Activated CD4-positive, CD25-positive, alpha-beta regulatory T cell treated with anti-CD3 and anti-CD28 coated beads, Interleukin-2, amount 50 U/mL, for 24 hours (primary cell): ENCODE measurements at places on chromosomes 1 and 21.
A peak's percentile ranks its signal among the peaks of the same experiment; 100 is the strongest.

- no peak for ATAC-seq
Measured at GRCh38 chr1:219917851-219918466, 10.4 kb downstream of the SLC30A10 start.

- ATAC-seq, result peak; percentile 55
Measured at GRCh38 chr1:83931658-83932253, 67.2 kb downstream of the TTLL7 start.

GRCh38 chr21:36385233-36386030 is at the start of gene CHAF1B:
Gene CHAF1B (plus strand): TSS chr21:36385392. CDS start chr21:36386137, 745 bp downstream.
- peak; percentile 95 for ATAC-seq

GRCh38 chr1:157092831-157093230 is 6.8 kb downstream of the ETV3L start:
- ATAC-seq, result no peak

DNA sequence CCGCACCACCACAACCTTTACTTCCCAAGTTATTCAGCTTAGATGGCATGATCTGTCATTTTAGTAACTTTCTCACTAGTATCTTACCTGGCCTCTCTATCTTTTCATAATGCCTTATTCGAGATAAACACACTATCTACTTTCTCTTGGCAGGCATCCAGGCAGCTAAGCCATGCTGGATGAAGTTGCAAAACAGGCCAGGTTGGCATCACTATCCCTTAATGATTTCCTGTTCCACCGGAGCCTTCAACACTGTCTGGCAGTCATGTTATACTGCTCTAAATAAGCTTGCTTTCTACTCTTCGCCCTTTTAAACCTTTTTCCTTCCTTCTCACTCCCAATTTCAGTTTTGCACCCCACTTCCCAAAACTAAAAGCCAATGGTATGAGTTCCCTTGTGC is 12.0 kb upstream of the KCNH1 start:
- no peak for ATAC-seq

GRCh38 chr1:235649368-235650163 is at the start of gene GNG4:
Gene GNG4 (minus strand): TSS chr1:235649784. CDS start chr1:235583838, 65,946 bp downstream.
- ATAC-seq, result peak; percentile 26

GRCh38 chr1:207868251-207868773 is 42.6 kb downstream of the CD34 start:
- peak; percentile 9 for ATAC-seq
